Endothelial cell of umbilical vein (primary cell): ENCODE measurements at places on chromosomes 2 and 18.

GRCh38 chr18:3481696-3482210 lies 31.8 kb downstream of the TGIF1 start:
- DNase-seq = peak; percentile 47

- no peak for DNase-seq
These were observed 91.7 kb downstream of the DTNA start for GRCh38 chr18:34801774-34802173.

DNA sequence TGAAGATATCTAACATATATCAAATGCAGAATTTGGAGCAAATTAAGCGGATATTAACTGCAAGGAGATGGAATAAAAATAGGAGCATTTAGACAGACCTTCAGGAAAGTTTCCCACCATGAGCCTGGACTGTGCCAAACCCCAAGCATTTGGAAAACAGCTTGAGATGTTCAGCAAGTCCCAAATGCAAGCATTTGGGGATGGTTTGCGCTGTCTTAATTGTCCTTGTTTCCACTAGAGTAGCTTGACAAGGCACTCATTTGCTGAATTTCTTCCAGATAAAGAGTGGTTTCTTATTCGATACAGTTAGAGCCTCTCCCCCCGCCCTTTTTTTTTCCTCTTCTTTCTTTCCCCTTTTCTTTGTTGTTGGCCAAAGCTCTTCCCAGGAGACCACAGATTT lies 77.1 kb upstream of the CDC42EP3 start:
- DNase-seq = no peak

GRCh38 chr2:126645211-126645618 lies 10.7 kb upstream of the GYPC start:
- no peak for DNase-seq

- no peak for DNase-seq
These were observed 93.3 kb upstream of the EML6 start for GRCh38 chr2:54629914-54630857.

- DNase-seq = no peak
These were observed 89.2 kb downstream of the ZBTB7C start for GRCh38 chr18:48319801-48320638.

- DNase-seq = no peak
These were observed 14.2 kb downstream of the RHBDD1 start for GRCh38 chr2:226850024-226850423.

- no peak for DNase-seq
These were observed 24.9 kb downstream of the TRAPPC12 start for GRCh38 chr2:3404349-3404894.

DNA sequence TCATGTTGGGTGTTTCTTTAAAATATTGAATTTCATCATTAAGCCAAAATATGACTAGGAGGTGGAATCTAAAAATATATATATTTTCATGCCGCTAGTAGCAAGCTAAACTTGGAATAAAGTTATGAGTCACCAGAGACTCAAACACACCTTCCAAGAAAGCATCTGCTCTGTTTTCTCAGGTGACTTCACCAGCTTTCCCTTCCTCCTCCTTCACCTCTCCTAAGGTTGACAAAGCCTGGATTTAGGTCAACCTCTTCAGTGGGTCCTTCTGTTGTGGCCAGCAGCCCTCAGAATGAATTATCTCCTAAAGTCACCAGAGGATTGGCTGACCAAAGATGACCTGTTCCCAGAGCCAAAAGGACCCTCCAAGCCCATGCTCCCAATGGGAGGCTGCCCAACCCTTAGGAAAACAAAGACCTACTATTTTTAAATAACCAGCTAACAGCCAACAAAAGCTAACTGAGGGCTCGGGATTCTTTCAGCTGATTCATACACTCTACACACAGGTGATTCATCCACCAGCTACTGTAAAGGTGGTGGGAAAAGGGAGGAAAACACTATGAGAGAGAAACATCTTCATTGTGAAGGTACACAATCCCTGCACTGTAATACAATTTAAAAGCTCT lies 113.9 kb downstream of the MYO5B start:
- no peak for DNase-seq
